ENCODE measurements at places on chromosomes 2 and 18.

DNA sequence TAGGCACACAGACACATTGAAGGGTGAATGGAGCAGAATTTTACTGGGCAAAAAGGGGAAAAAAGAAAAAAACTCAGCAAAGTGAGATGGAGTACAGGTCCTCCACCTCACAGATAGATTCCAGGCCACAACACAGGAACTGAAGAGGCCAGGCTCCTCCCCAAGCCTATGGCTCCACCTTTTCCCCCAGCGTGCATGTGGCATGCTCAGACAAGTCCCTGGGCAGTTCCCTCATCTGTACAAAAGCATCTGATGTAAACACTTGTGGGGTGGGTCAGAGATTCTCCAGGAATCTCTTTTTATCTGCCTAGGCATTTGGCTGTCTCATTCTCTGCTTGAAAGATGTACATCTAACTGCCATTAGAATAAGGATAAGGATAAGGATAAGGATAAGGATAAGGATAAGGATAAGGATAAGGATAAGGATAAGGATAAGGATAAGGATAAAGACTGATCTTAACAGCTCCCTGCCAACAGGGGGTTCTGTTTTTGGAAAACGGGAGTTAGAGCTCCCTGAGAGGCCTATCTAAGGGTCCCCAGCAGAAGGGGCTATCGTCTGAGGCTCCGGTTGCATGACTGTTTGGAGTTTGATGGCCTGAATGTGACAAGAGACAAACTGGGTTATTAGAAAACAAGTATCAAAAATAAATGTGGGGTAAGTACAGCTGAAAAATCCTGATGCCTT, 17.2 kb upstream of the ASXL3 start:
- DNase-seq: no peak

GRCh38 chr2:215698566-215698965, 262.7 kb upstream of the FN1 start:
- no peak for DNase-seq

DNA sequence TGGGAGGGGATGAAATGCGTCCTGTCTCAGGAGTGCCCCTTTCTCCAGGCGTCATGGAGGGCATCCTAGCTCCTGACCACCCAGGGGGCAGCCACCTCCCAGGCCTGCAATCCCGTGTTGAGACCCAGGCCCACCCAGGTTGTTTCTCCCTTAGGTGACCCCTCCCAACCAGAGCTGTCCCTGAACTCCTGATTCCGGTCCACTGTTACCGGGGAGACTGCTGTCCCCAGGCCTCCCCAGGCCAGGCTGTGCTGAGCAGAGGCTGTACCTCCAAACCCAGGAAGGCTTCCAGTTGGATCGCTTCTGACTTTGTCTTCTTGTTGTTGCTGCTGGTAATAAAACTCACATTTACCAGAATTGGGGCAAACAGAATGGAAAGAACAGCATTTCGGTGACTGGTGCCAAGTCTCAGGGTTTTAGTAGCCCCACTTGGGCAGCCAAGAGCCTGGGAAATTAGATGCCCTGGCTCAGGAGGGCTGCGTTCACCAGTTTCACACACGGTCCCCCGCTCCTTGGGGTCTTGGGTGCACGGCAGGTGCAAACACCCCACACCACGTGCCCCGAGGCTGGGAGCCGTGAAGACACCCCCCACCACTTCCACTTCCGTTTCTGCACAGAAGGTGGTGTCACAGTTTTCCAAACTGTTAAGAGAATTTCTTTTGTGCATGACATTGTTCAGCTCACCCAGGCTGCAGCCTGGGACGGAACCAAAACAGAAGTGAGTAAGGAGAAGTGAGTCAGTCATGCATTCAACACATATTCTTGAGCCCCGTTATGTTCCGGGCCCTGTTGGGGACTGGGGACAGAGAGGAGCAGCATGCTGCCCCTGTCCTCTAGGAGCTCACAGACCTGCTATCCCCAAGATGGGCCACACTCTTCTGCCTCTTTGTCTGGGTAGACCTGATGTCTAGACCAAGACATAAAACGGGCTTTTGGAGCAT, 29.4 kb downstream of the ITM2C start:
- DNase-seq: no peak

GRCh38 chr18:63808125-63808524, 32.9 kb downstream of the SERPINB7 start:
- no peak for DNase-seq

DNA sequence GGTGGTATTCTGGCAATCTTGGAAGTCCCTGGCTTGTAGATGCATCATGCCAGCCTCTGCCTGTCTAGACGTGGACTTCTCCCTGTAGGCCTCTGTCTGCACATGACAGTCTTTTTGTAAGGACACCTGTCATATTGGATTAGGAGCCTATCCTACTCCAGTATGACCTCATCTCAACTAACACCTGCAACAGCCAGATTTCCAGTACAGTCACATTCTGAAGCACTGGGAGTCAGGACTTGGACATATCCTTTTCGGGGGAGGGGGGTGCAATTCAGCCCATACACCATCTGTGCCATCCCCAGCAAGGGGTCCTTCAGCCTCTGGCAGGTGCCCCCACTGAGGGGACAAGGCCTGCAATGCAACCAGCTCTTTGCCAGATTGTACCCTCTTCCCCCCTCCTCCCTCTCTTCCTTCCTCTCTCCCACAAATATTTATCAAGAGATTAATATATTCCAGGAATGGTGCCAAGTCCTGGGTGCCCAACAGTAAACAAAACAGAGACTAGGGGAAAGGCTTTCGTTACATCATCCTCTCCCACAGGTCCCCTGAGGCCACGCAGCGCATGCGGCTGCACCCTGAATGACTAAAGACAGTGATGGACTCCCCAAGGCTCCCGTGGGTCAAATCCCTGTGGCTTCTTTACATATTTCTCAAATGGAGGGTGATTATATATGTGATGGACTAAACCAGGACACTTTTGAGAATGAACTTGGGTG, 20.5 kb upstream of the MYCN start:
- DNase-seq: peak; percentile 2

DNA sequence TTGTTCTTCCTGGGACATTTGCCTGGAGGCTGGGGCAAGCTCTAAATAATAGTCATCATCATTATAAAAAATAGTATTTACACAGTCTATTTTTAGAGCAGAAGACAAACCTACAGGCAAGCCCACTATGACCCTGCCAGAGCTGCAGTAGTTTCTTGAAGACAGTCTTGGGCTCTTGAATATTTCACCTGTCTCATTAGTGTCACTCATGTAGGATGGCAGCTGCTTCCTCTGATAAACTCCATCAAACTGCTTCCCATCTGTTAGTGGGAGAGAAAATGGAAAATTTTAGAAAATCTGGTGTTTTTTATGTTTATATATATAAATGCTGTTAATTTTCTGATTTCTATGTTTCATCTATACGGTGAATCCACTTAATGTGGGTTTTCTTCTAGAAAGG, 8.5 kb upstream of the CYRIA start:
- DNase-seq: no peak

- DNase-seq: no peak
Observed at GRCh38 chr2:238158018-238158508, 707 bp upstream of the ERFE start.

DNA sequence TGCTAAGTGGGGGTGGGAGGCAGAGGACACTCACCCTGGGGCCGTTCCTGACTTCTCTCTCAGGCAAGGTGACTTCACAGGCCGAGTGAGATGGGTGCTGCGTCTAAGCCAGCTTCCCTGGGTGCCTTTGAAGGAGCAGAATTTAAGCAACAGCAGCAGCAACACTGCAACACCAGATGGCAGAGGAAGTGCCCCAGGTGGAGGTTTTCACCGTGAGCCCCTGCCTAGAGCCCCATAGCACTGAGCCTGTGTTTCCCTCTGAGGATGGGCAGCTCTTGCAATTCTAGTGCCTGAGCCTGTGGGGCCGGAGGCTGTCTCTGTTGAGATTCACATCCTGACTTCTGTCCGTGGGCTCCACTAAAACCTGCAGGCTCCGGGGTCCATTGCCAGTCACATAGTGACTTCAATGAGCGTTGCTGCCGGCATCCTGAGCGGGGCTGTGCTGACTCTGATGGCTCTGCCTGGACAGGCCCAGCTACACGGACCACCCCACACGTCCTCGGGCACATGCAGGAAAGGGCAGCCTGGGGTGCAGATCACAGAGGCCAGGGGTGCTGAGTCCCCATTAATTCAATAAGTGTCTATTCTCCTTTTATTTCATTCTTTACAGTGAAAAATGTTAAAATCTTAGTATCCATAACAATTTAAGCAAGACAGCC, 218.8 kb downstream of the SNTG2 start:
- DNase-seq: no peak

DNA sequence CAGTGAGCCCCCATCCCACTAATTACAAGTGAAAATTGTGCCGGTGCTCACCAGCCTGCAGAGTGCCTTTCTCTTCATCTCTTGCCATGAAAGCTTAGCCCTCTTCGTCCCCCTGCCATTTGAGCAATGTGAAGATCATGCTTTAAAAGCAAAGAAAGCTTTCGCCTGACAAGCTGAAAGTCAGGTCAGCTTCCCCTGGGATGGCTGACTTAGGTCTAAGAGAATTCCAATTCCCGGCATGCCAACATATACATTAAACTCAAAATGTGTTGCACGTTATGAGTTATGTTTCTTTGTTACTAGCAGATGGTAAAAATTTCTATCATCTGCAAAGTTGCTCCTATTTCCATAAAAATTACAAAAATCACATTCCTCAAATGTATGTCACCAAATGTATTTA, 129.8 kb downstream of the AFF3 start:
- DNase-seq: no peak

DNA sequence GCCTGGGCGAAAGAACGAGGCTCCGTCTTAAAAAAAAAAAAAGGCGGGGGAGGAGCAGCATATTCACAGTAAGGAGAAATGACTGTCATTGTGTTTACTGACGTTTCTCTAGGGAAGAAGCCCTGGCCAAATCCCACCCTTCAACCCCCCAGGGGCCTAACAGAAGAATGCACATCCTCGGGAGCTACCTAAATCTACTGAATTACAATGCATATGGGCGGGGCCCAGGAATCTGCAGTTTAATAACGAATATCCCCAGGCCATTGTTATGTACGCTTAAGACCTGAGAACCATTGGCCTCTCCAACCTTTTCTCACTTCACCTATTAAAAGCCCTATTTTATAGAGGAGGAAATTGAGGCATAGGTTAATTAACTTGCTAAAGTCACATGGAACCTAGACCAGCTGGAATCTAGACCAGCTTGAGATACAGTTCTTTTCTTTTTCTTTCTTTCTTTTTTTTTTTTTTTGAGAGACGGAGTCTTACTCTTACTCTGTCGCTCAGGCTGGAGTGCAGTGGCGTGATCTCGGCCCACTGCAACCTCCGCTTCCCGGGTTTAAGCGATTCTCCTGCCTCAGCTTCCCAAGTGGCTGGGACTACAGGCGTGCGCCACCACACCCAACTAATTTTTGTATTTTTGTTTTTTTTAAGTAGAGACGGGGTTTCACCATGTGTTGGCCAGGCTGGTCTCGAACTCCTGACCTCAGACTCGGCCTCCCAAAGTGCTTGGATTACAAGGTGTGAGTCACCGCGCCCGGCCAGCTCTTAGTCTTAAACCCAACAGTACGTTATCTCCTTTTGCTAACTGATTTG, 708 bp upstream of the RIF1 start:
- no peak for DNase-seq

Data from DMS79 (cell line).